ENCODE measurements at places on chromosomes 1 and 21. TPM values are rescaled to one million over a fixed set of nuclear protein-coding genes. Genes with fewer than 3 reads are reported as not detected.

MROH7 gene
- total RNA-seq, result under 0.01 TPM

TTC22 gene
- not detected for total RNA-seq

PALMD gene
- total RNA-seq, result 6.8 TPM

LRRC39 gene
- total RNA-seq, result not detected

RORC gene
- total RNA-seq, result under 0.01 TPM

FAF1 gene
- 41.2 TPM for total RNA-seq

CLDN17 gene
- not detected for total RNA-seq

DPH2 gene
- total RNA-seq, result 22.5 TPM

NR0B2 gene
- not detected for total RNA-seq

OR2M3 gene
- total RNA-seq, result not detected

CA6 gene
- total RNA-seq, result not detected

BTBD8 gene
- 2.3 TPM for total RNA-seq

KHDRBS1 gene
- total RNA-seq, result 50.3 TPM

BNIPL gene
- under 0.01 TPM for total RNA-seq

KCNT2 gene
- 7.3 TPM for total RNA-seq

FMO4 gene
- total RNA-seq, result 1.3 TPM

CFH gene
- 28.3 TPM for total RNA-seq

PLA2G5 gene
- not detected for total RNA-seq

FCRL6 gene
- total RNA-seq, result not detected

TRIM67 gene
- not detected for total RNA-seq

ANKRD34A gene
- 1.6 TPM for total RNA-seq

KRTAP19-3 gene
- not detected for total RNA-seq
